ENCODE measurements at places on chromosomes 7 and 10. TPM values are rescaled to one million over a fixed set of nuclear protein-coding genes. Genes with fewer than 3 reads are reported as not detected.
A peak's percentile ranks its signal among the peaks of the same experiment; 100 is the strongest.

Gene ITPRID1
- total RNA-seq = not detected

Gene SLC26A5
- total RNA-seq = not detected

Gene NOD1
- 1.4 TPM for total RNA-seq

Gene PALD1
- under 0.01 TPM for total RNA-seq

Gene TMEM140
- 0.72 TPM for total RNA-seq

Gene OPN4
- total RNA-seq = not detected

Gene CLCN1
- not detected for total RNA-seq

Gene FRAT1
- total RNA-seq = 0.83 TPM

Gene HILPDA
- 23.6 TPM for total RNA-seq

Gene CCZ1
- 28.7 TPM for total RNA-seq

Gene FBXO24
- 0.54 TPM for total RNA-seq

Gene PILRA
- total RNA-seq = not detected

GRCh38 chr7:15086131-15086611 lies 183.6 kb upstream of the DGKB start:
- no peak for DNase-seq

- DNase-seq = peak; percentile 61
Observed at GRCh38 chr7:7911369-7912123, 57.0 kb upstream of the GLCCI1 start.

DNA sequence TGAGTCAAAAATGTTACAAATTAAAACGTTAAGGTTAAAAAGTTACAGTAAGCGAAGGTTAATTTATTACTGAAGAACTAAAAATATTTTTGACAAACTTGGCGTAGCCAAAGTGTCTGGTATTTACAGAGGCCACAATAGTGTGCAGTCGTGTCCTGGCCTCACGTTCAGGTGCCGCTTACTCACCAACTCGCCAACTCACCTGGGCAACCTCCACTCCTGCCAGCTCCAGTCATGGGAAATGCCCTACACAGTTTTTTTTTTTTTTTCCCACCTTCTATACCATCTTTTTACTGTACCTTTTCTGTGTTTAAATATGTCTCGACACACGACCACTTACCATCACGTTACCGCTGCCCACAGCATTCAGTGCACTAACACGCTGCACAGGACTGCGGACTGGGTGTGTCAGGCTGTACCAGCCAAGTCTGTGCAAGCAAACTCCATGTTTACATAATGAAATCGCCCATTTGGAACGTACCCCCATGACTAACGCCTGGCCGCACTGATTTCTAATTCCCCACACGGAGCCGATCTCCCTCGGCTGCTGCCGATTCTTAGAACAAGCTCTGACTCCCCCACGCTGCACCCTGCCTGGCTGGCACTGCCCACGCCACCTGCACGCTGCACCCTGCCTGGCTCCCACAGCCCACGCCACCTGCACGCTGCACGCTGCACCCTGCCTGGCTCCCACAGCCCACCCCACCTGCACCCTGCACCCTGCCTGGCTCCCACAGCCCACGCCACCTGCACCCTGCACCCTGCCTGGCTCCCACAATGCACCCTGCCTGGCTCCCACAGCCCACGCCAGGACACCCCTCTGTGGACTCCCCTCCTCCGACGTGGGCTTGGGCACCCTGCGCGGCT lies 203.1 kb downstream of the ZMYND11 start:
- peak; percentile 16 for DNase-seq

DNA sequence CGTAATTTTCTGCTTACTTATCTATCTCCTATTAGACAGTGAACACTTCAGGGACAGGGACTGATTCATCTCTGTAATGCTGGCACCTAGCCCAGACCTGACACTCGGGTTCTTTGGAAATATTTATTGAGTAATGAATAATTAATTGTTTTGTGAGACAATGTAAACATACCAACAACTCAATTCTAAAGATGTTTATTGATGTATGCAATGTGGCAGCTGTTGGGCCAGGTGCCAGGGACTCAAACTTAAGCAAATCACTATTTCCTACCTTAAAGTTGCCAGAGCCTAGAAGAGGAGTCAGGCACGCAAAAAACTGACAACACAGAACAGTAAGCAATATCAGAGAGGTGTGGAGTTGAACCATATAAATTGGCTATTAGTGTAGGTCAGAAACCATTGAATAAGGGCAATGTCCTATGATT lies 63.6 kb upstream of the BMPER start:
- peak; percentile 25 for DNase-seq

- no peak for DNase-seq
Observed at GRCh38 chr7:28112883-28113540, 67.6 kb downstream of the JAZF1 start.

GRCh38 chr7:90298145-90299038 lies 22.7 kb downstream of the FAM237B start:
- peak; percentile 75 for DNase-seq

DNA sequence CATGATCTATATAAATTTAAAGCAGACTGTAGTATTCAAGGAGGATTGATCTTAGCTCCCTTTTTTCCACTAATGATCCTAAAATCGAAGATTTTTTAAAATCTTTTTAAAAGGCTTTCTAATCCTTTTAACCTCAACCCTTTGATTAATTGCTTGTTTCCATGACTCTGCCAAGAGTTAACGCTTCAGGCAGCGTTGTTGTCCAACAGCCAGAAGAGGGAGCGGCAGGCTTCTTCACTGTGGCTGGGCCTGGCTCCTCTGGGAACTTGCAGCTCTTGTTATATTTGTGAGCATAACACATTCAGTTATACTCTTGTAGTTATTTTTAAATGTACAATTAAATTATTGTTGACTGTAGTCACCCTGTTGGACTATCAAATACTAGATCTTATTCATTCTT lies 26.3 kb downstream of the CRCP start:
- peak; percentile 84 for DNase-seq

GRCh38 chr10:113259576-113260226 lies 293.2 kb upstream of the HABP2 start:
- DNase-seq = no peak

DNA sequence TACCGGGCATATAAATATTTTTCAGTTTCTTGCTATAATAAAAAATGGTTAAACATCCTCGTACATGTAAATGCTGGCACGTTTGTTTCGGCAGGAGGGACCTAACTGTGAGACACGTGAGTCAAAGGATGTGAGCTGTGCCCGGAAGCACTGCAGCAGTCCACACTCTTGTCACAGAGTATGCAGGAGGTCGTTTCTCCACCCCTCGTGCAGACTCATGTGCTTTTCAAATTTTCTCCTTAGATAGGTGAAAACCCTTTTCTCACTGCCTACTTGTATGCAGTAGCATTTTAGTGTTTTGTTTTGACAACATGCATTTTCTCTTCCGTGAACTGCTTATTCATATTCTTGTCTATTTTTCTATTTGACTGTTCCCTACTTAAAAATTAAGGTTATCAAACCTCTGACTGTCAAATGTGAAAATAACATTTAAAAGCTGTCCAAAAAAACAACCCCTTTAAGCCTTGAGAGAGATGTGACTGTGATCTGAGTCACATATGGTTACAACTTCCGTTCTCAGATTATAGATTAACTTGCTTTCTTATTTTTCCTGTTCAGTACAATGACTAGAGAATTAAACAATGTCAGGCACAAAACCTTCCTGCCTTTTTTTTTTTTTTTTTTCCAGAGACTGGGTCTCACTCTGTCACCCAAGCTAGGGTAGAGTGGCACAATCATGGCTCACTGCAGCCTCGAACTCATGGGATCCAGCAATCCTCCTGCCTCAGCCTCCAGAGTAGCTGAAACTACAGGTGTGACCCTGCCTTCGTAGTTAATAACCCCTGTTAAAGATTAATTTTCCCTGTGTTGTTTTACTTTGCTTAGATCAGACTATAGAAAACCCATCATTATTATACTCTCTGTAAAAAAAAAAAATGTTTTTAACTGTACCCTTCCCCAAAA lies 45.1 kb downstream of the DPY19L1 start:
- peak; percentile 70 for DNase-seq

GRCh38 chr10:61981460-61981859 lies 80.0 kb downstream of the ARID5B start:
- no peak for DNase-seq

- DNase-seq = no peak
Observed at GRCh38 chr7:139992353-139993044, 70.3 kb downstream of the PARP12 start.

DNA sequence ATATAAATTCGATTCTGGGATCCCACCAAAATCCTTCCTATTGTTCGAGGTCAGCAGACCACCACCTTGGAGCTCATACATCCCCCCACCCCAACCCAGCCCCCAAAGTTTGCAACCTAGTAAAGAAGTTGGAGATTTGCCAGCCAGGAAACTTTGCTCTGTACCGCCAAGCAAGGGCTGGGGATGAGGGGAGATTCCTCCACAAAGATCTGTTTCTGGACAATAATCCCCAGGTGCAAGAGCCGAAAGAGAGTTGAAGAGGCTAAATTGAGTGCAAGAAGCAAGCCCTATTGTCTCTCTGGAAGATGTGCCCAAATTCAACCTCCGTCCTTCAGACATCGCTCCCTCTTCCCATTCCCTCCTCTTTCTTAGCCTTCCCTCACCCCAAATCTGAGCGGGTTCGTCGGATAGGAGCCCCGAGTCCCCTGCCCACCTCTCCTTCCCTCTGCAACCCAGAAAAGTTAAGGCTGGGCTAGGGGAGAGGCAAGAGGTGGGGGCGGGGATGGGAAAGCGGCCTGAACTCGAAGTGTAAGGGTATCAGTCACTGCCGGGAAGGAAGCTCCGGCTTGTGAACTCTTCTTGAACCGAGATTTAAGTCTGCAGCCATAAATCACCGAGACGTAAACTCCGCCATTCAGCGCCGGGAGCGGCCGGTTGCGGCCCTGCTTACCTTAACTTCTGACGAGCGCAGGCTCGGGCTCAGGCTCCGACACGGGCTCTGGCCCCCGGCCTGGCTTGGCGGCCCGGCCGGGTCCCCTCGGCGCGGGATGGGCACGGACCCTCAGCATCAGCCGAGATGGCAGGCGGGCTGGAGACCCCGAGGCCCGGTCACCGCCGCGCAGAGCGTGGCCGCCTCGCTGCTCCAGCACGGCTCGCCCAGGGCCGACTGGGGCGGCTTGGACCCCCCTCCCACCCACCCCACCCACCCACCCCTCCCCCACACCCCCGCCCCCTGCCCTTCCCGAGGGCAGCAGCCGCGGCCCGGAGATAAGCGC lies 10.8 kb upstream of the HOXA2 start:
- peak; percentile 95 for DNase-seq

DNA sequence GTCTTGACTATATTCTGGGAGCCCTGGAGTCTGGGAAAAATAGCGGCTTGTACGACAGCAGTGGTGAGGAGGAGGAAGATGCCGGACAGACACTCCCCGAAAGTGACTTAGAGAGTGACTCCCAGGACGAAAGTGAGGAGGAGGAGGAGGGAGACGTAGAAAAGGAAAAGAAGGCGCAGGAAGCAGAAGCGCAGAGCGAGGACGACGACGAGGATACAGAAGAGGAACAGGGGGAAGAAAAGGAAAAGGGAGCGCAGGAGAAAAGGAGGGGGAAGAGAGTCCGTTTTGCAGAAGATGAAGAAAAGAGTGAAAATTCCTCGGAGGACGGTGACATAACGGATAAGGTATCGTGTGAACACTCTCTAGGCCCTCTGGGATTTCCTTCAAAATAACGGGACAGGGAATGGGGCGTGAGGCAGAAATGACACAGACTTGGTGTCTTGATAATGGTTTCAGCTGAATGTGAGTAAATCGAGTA lies 908 bp downstream of the NOM1 start:
- peak; percentile 3 for DNase-seq

- DNase-seq = no peak
Observed at GRCh38 chr10:120783867-120784266, 67.3 kb upstream of the WDR11 start.

DNA sequence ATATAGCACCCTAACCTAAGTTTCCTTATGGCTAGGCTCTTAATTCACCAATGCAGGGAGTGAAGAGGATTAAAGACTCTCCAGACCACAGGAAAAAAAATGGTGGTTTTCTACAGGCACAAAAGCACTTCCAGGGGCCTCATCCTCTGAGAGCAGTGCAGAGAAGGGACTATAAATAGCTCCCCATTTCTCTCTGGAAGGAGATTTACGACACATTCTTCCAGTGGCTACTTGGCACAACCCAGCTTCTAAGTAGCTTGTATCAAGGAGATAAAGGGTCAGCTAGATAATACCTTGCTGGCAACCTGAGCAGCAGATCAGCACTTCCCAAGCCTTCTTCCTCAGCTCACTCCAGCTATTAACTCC lies 73.5 kb downstream of the CRPPA start:
- peak; percentile 10 for DNase-seq

GRCh38 chr10:99329554-99330346 lies 594 bp downstream of the CNNM1 start:
- DNase-seq = peak; percentile 4

- DNase-seq = peak; percentile 39
Observed at GRCh38 chr7:117993377-117994003, 120.2 kb upstream of the CTTNBP2 start.

DNA sequence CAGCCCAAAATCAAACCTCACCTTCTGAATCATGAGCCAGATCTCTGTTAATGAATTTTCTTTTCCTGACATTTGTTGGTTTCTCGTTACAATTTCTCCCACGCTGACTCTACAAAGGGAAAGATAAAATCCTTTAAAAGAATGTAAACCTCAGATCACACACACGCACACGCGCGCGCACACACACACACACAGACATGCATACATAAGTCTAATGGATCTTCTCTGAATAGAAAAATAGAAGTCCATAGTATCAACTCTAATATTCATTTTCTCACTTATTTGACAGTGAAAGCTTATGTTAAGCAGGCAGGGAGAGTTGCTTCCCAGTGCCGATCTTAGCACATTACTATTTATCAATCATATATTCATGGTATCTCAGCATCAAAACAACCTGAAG lies 1.4 kb downstream of the ETV1 start:
- peak; percentile 77 for DNase-seq

DNA sequence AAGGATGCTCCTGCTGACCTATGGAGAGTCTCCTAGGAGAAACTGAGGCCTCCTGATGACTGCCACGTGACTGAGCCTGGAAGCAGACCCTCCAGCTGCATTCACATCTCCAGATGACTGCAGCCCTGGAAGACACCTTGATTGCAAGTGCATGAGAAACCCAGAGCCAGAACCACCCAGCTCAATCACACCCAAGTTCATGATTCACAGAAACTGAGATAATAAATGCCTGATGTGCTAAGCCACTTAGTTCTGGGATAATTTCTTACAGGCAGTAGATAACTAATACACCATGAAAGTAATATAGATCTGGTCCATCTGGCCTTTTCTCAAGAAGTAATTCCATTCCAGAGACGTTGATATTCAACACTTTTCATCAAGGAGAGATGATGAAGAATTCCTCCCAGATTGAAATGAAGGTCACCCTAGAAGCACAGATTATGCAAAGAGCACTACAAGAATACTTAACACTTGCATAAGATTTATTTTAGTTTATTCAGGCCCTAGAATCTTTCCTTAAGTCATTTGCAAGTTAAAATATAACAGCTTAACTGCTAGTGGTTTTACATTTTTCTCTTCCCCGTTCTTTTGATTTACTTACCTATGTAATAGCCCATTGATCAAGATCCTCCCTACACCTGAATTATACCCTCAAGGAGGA lies 208.2 kb upstream of the INHBA start:
- peak; percentile 24 for DNase-seq

DNA sequence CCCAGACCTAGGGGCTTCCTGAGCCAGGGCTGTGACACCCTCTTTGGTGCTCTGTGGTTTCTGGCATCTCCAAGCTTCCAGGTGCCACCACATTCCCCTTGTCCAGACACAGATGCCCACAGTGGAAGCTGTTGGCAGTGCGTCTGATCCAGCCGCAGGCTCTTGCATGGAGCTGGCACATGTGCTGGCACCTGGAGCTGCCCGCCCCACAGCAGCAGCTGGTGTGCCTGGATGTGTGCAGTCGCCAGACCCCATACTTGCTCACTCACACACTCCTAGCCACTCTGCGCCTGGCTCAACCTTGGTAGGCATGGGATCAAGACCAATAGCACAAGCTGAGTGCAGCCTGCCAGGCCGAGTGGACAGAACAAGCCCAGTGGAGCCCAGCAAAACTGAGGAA lies 106.5 kb downstream of the LYZL1 start:
- no peak for DNase-seq

Measured in IMR-90 (cell line).